ENCODE measurements at places on chromosomes 7 and 10.

- DNase-seq = peak; percentile 20
Observed at GRCh38 chr7:29345590-29345989, 151.0 kb downstream of the CHN2 start.

DNA sequence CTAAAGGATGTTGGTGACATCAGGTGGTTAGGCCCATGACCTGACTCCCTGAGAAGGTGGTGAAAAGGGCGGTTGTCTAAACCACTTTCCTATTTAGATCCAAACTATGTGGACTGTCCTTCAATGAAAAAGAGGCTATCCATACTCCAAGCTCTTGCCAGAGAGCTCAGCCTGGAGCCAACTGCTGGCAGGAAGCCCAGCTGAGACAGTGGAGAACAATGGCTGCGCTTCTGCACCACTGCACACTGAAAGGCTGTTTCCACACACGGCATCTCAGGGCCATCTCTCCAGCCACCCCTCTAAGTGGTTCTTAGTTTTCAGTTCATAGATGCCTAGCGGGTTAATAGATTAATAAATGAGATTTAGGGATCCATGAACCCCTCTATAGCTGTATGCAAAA lies 488.8 kb upstream of the ZMIZ1 start:
- peak; percentile 24 for DNase-seq

DNA sequence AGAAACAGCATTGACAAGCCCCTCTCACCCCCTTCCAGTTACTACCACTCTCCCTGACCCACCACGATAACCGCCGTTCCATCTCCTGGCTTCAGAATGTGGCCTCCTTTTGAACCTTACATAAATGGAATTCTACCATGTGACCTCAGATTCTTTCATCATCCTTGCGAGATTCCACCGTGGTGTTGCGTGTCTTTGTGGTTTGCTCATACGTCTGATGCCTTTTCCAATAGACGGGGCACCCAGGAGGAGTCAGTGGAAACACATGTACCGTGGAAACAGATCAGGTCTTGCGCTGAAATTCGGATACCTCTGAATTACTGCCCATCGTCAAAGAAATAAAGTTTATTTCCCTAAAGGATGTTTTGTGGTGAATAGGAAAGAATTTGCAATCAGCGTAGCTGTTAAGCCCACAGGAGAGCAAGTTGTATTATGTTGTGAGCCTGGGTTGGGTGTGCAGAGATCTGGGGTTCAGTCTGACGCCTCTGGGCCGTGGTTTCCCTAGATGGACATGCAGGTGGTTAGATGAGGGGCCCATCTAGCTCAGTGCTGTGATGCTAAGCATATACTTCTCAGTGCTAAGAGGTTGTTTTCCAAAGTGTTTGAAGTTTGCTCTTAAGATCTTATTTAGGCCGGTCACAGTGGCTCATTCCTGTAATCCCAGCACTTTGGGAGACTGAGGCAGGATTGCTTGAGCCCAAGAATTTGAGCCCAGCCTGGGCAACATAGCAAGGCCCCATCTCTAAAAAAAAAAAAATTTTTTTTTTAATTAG lies 29.1 kb downstream of the GTF2IRD1 start:
- DNase-seq = no peak

DNA sequence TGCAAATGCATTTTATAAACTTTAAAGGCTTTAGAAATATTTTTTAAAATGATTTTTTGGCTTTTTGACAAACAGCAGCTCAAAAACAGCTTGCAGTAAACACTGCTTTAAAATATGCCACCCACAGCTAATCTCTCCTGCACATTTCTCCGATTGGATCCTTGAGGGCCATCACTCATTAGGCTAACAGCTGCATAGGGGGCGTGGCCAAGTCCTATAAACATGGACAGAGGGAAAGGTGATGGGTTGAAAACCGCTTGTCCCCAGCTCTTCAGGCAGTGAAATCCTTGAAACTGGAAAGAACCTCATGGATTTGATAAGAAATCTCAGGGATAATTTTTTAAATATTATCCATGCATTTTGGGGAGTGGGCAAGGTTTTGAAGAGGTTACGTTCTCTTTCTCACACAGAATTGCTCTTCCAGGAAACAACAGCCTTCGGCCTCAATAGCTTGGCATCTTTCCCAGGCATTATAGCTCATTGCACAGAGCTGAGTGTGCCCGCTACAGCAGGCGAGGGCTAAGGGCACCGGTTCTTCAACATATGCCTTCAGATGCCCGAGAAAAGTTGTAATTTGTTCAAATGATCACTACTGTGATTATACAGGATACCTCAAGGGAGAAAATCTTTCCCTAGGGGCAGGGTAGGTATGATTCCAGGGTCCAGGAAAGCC lies 1.7 kb downstream of the PLEKHS1 start:
- DNase-seq = no peak

- no peak for DNase-seq
Observed at GRCh38 chr10:118633786-118634185, 38.3 kb upstream of the PRLHR start.

- DNase-seq = no peak
Observed at GRCh38 chr10:49000437-49001398, 61.1 kb upstream of the LRRC18 start.

GRCh38 chr7:2313450-2314208 lies 612 bp downstream of the SNX8 start:
- no peak for DNase-seq

GRCh38 chr7:5638994-5639393 lies 142.5 kb downstream of the RNF216 start:
- DNase-seq = no peak

GRCh38 chr7:29146057-29146706 lies at the start of gene CPVL:
TSS of gene CPVL (minus strand) at chr7:29146537. CDS start at chr7:29121061, 25,476 bp downstream.
- DNase-seq = peak; percentile 38

- no peak for DNase-seq
Observed at GRCh38 chr7:73701357-73701995, 18.0 kb downstream of the STX1A start.

- DNase-seq = no peak
Observed at GRCh38 chr7:116665332-116665996, 6.5 kb upstream of the MET start.

DNA sequence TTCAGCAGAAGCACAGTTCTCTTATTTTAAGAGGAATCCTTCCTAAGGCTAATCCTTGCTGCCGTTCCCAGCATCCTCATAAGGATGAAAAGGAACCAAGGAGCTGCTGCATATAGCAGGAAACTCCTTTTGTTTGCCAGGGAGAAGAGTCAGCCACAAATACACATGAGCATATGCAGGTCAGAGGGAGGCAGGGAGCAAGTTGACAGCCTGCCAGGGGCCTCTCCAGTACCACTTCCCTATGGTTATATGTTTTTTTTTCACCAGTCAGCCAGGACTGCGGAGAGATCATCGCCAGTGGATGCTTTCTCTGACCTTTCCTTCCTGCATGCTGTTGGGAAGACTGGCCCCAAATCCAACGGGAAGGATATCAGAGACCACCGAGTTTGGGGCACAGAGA lies 39.8 kb downstream of the SLC35B4 start:
- DNase-seq = no peak

DNA sequence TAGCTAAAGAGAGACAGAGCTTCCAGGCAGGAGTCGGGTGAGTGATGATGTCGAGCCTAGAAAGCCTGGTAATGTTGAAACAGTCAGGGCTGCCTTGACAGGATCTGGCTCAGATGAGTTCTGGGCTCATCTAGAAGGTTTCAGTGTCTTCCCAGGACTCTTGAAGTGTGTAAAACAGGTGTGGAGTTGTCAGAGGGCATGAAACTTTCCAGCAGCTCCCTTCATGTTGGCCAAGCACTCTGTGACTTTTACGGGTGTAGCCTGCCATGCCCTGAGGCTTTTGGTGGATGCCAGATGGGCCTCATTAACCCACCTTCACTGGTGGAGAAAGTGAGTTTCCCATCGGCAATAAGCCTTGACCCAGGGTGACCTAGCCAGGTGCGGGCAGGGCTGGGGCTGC lies 66.4 kb upstream of the PDCD4 start:
- no peak for DNase-seq

- no peak for DNase-seq
Observed at GRCh38 chr10:24133835-24134234, 75.1 kb upstream of the KIAA1217 start.

DNA sequence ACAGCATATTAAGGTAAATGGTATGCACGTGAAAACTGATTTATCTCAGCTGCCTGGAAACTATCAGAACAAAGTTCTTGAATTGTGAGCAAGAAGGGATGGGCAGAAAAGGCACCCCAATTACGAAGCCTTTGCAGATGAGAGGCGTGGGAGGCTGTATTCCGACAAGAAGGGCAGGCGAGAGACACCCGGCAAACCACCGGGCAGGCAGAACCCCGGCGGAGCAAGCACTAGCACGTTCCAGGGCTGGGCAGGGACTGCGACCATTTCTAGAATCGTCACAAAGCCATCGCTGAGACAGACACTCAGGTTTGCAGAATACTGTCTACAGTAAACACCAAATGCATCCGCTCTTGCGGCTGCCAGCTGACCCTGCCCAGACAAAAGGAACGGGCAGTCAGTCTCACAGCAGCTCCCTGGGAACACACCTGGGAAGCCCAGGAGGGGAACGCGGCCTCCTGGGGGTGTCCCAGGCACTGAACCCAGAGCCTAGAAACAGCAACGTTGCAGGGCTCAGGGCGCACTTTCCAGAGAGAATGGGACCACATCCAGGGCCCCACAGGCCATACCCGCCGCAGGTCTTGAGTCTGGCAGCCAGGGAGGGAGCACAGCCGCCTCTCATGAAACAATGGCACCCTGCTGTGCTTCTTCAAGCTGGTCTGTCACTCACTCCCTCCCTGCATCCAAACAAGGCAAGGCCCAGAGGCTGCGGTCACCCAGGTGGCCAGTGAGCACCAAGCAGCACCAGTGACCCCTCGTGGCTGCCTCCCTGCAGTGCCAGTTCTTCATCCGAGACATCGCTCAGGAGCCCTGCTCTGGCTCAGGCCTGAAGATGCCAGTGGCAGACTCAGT lies 261.9 kb downstream of the PTPRN2 start:
- peak; percentile 92 for DNase-seq

- DNase-seq = no peak
Observed at GRCh38 chr10:49187950-49188761, at the start of gene TMEM273. TSS of gene TMEM273 (minus strand) at chr10:49188391. CDS start at chr10:49188336, 55 bp downstream.

- DNase-seq = no peak
Observed at GRCh38 chr10:80485076-80485945, 31.2 kb downstream of the TSPAN14 start.

DNA sequence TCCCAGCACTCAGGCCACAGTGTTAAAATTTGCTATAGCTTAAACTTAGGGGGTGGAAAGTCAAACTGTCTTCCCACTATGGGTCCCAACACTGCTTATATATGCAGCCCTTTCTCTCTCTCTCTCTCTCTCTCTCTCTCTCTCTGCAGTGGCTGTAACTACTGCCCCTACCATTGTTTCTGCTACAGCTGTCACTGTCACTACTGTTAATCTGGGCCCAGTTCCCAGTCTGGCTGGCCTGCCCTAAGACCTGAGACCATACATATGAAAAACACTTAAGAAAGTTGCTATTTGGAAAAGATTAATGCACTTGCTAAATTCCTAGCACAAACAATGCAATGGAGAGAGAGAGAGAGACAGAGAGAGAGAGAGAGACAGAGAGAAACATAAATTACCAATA lies 78.6 kb downstream of the THSD7A start:
- no peak for DNase-seq

DNA sequence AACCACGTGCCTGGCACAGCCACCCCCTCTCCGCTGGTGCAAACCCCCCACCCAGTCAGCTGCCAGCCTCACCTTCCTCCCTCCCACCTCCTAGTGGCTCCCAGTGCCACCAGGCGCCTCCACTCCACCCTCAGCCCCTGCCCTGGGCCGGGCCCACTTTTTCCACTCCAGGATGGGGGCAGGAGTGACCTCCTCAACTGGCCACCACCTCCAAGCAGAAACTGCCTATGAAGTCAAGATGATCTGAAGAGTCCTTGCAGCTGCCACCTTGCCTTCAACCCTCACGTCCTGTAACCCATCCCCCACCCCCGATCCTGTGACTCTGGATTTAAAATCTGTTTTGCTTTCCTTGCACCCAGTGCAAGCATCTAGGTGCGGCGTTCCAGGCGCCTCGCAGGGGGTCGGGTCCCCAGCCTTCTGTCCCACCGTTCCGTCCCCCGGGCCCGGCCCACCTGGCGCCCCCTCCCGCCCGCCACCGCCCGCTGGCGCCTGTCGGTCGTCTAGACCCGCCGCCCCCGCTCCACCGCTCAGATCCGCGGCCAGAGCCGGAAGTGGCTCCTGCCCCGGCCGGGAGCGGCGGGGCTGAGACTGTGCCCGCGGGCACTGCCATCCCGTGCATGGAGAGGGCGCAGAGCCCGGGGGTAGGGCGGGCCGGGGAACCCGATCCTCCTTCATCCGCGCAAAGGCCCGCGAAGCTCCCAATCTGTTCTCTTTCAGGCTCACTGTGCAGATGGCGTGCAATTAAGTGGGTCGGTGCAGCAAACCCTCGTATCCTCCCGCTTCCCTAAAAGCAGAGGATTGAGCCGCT lies 51.2 kb upstream of the GTF2I start:
- no peak for DNase-seq

Data from neuronal stem cell (in vitro differentiated cells).